ENCODE measurements at places on chromosomes 6 and 20. TPM values are rescaled to one million over a fixed set of nuclear protein-coding genes. Genes with fewer than 3 reads are reported as not detected.

GRCh38 chr20:56393653-56394052 is 1.2 kb downstream of the CSTF1 start:
- DNase-seq, result no peak

DNA sequence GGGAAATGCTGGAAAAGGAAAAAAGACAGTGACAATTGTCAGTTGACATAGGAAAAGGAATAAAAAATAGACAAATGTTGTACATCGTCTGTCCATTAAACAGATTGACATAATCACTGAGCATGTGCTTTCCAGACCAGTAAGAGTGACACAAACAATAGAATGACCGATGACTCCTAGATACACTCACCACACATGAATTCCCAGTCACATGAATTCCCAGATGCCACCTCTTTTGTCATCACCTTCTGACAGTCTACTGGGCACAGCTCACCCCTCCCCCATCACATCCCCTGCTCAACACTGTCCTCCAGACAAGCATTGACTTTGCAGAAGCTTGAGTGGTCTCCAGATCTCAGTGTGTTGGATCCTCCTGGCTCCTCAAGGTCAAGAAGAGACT is 25.9 kb downstream of the POM121L2 start:
- no peak for DNase-seq

DNA sequence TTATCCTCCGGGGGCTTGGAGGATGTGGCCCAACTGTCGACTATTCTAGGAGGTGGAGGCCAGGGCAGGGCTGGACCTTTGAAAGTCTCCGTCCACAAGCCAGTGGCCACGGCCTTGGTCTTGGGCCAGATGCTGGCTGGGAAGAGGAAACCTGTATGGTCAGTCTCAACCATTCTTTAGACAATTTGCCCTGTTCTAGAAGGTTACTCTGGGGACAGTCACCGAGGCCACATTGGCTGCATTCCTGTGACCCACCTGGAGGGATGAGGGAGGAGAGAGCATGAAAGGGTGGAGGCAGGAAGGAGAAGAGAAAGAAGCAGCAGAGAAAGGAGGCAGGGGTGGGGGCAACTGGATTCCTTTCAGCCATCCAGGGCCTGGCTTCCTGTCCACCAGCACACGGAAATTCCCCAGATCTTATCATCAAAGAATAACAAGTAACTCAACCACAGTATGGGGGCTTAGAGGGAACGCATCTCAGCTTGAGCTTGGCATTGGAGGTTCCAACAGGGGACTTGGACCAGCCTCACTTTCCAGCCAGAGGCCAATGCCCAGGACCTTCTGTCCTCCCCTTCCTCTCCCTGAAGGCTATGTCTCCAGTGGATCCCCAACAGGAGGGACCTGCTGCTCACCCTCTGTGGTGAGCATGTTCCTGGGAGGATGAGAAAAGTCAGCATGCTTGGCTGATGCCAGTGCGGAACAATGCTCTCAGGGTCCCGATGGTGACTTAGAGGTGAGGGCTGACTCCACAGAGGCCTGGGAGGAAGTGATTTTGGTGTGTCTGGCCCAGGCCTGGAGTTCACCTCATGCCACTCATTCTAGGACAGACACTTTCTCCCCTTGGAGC is 30.4 kb downstream of the TGM2 start:
- no peak for DNase-seq

GRCh38 chr6:159467473-159468041 is 225.5 kb downstream of the SOD2 start:
- DNase-seq, result no peak

GRCh38 chr20:59340201-59340885 is 39.9 kb downstream of the EDN3 start:
- DNase-seq, result no peak

DNA sequence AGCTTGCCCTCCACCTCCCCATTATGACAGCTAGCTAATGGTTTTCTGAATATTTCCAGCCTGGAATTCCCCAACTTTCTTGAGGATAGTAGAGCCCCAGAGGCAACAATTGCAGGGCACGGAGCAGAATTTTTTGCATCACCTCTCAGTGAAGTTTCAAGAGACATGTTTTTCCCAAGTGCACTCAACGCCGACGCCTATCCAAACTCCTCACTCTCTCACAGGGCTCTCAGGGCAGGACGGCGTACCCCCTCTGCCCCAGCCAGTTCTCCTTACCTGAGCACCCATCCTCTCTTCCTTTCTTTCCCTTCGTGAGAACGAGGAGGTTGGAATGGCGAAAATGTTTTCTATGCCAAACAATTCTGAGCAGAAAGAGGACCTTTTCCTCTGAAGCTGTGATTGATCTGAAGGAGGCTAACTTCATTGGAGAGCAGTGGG is 83.1 kb upstream of the FOXQ1 start:
- no peak for DNase-seq

DNA sequence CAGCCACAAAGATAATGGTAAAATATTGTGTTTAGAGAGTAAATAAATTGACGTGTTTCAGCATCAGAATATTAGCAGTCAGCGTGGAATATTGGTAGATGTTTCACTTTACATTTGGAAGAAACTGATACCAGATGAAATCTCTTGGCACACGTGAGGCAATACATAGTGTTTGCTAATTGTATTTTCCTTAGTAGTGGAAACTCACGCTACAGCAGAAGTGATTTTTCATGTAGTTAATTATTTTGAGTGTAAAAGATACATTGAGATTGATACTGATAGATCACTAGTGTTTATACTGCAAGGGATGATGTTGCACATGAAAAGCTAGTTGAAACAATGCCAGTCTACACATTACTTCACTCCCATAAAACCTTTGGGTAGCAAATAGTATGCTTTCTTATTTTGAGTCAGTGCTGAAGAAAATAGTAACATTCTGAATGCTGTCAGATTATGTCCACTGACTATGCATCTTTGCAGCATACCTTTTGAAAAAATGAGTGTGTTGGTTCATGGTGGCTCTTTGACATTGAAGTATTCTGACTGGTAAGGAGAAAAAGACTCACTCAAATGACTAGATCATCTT is 59.3 kb downstream of the CD2AP start:
- no peak for DNase-seq

DNA sequence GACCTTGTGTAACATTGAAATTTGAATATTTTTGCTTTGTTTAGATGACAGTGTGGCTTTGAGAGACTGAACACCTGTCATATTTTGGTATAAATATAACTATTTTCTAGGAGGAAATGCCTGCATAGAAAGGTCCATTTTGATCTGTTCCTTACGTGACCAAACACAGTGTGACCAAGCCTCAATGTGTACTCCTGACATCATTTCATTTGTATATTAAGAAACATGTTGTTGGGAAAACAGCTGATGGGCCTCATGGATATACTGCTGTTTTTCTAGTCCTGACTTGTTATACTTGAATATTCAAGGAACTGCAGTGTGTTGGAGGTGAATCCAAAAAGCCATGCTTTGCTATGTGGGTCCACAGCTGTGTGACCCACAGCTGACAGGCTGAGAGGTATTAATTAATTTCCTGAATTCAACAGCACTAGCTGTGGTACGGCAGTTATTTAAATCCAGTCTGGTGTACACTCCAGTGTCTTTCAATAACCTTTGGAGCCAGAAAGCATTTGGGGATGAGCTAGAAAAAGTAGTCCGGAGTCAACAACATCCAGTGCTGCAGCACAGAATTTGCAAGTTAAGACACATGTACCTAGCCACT is 18.9 kb downstream of the NCOA7 start:
- no peak for DNase-seq

DNA sequence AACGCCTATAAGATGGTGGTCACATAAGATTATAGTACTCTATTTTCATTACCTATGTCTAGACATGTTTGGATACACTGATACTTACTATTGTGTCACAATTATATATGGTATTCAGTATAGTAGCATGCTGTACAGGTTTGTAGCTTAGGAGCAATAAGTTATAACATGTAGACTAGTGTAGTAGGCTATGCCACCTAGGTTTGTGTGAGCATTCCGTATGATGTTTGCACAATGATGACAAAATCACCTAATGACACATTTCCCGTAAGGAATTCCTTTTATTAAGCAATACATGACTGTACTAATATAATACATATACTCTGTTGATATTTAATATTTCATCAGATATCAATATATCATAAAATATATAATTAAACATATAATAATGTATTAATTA is 540.7 kb downstream of the BMP2 start:
- no peak for DNase-seq

DNA sequence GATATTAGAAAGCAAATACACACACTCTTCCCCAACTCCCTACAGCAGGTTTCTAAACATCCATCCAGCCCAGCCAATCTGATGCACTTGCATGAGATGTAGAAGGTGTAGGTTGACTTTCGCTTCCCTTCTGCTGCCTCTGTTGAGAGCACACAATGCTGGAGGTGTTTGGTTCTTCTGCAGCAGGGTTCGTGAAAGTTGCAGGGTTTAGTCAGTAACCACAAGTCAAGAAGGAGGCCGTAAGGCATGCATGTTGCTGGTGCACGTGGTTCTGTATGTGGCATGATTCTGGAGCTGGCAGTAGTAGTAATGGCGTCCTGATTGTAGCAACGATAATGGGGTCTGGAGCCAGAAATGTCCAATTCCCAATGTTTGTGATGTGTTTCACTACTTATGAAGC is 53.0 kb downstream of the DEK start:
- no peak for DNase-seq

DNA sequence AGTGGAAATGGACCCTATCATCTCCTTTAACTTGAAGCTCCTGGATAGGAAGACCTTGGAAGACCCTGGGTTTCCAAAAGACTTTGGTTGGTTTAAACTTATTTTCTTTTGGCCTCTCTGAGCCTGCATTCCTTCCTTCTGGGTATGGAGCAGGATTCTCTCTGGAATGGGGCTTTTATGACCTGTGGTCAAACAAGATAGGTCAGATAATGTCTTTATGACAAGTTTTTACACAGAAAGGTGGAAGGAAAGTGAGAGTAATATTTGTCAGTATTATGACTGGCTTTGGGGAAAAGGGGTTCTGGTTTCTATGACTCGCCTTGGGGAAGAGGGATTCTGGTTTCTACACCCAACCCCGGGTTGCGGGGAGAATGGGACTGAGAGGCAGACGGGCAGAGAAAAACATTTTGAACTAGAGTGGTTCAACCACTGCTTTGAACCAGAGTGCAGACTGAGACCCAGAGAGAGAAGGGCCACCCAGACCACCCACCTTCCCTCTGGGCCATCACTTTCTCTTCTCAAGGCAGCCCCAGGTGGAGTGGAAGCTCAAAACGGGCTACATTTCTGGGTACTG is 37.6 kb upstream of the KCNK5 start:
- DNase-seq, result no peak

DNA sequence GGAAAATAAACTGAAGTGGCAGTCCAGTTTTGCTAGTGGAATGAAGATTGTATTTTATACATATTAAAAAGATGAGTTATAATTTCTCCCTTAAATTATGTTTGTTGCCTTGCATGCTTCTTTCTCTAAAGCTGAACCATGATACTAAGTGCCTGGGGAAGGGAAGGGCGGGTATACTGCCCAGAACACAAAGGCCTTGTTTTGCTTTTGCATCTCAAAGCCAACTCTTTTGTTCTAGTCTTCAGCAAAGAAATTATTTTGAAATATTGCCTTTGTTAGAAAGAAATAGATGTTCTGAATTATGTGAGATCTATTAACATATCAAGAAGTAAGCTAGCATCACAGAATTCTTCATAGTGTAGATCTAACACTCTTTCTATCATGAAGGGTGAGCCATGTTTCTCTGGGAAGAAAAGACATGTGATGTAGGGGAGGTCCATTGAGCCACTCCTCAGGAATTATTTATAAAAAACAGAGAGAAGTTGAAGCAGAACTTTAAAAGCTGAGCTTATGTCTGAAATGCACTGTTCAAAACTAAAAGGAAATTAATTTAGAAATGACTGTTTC is 108.4 kb downstream of the RIMS1 start:
- DNase-seq, result no peak

- no peak for DNase-seq
Measured at GRCh38 chr20:16929756-16930155, 181.6 kb downstream of the OTOR start.

- DNase-seq, result no peak
Measured at GRCh38 chr6:118650582-118651281, 659 bp downstream of the CEP85L start.

GRCh38 chr6:83589076-83589475 is 76.7 kb downstream of the PRSS35 start:
- no peak for DNase-seq

- peak; percentile 44 for DNase-seq
Measured at GRCh38 chr20:1808101-1808500, 87.1 kb upstream of the SIRPA start.

DNA sequence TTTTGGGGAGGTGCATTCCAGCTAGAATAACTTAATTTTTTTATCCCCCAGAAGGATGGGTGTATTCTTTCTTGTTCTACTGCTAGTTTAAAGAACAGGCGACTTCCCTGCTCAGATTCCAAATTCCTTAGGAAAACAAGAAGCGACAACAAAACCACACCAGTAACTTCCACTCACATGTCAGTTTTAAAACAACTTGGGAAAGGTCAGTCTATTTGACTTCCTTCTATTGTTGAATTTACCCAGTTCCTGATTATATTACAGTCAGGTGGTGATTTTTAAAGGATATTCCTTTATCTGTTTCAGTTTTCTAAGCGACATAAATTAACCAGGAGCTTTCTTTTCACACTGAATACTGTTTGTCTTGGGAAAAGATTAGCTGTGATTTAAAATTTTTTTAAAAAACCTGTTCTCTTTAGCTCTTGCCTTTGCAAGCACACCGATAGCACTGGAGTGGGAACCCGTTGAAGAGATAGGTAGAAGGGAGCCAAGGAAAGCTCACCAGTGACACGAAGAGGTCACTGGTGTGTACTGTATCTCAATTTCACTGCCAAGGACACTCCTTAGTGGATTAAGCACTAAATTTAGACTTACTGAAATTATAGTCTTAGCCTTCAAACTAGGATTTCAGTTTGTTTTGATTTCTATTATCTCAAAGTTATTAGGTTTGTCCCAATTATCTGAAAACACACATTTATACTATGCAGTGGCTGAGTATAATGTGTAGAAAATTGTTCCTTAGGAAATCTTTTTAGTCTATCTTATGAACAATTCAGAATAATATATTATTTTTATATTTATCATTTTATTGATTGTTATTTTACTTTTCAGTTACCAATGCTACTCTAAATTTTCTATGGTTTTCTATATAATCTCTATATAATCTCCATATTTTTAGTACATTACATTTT is 22.3 kb downstream of the MARCKS start:
- DNase-seq, result no peak

KIAA1755 gene
- 2.7 TPM for total RNA-seq

DEFB128 gene
- not detected for total RNA-seq

RGL2 gene
- 41.5 TPM for total RNA-seq

PTPN1 gene
- total RNA-seq, result 25.3 TPM

WASF1 gene
- total RNA-seq, result 20.1 TPM

C6orf132 gene
- 78.6 TPM for total RNA-seq

BTNL2 gene
- not detected for total RNA-seq
